ENCODE measurements at places on chromosomes 3 and 15. TPM values are rescaled to one million over a fixed set of nuclear protein-coding genes. Genes with fewer than 3 reads are reported as not detected.

The EFCAB12 gene
- 0.45 TPM for total RNA-seq

The C2CD4A gene
- not detected for total RNA-seq

The TTLL13 gene
- 1.3 TPM for total RNA-seq

The TRAK1 gene
- 28.6 TPM for total RNA-seq

The ZDHHC19 gene
- total RNA-seq, result not detected

GRCh38 chr3:111852540-111852939 is 6.5 kb upstream of the PHLDB2 start:
- H3K36me3 ChIP-seq, result no peaks in the 10 kb centered on the region
- H3K4me3 ChIP-seq, result no peak overlapping the region
- DNase-seq, result no peak
- peaks cover 19% of the 10 kb centered on the region for H3K27me3 ChIP-seq

GRCh38 chr15:57541805-57542504 is 49.7 kb upstream of the MYZAP start:
- no peaks in the 10 kb centered on the region for H3K36me3 ChIP-seq
- no peak overlapping the region for H3K27ac ChIP-seq
- H3K4me1 ChIP-seq, result no peaks in the 10 kb centered on the region
- peak; percentile 42 for DNase-seq
- no peak overlapping the region for H3K4me3 ChIP-seq
- no peaks in the 10 kb centered on the region for H3K27me3 ChIP-seq

- H3K27me3 ChIP-seq, result peaks cover 14% of the 10 kb centered on the region
- H3K4me3 ChIP-seq, result no peak overlapping the region
- H3K36me3 ChIP-seq, result no peaks in the 10 kb centered on the region
- no peak overlapping the region for H3K27ac ChIP-seq
Observed at GRCh38 chr3:10557781-10558373, 52.5 kb upstream of the ATP2B2 start.

DNA sequence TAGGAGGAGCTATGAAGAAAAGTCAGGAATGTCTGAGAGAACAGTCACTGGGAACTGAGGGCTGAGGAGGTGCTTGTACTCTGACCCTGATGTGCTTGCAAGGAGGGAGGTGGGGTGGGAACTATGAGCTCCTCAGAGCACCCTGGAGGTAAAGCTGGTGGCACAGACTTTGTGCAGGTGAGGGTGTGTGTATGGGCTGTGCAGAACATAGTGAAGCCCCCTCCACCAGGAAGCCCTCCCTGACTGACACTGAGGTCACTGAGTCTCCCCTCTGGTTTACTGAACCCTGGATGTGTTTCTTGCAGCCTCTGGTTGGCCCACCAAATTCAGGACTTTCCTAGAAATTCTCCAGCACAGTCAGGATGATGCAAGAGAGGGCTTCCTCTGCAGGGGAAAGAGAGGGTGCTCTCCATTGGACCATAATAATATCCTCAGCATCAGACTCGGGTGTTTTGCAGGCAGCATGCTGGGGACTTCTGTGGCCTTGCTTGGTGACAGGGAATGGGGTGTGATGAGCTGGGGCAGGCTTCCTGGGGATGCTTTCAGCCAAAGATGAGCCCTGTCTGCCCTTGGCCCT is 1.5 kb upstream of the ISLR start:
- no peak for DNase-seq
- H3K27me3 ChIP-seq, result peaks cover 3% of the 10 kb centered on the region
- no peaks in the 10 kb centered on the region for H3K36me3 ChIP-seq
- no peak overlapping the region for H3K27ac ChIP-seq
- H3K4me1 ChIP-seq, result no peaks in the 10 kb centered on the region
- H3K4me3 ChIP-seq, result no peak overlapping the region

GRCh38 chr3:164060923-164061322 is 1017.4 kb downstream of the SI start:
- no peaks in the 10 kb centered on the region for H3K4me1 ChIP-seq
- H3K27ac ChIP-seq, result no peak overlapping the region
- H3K36me3 ChIP-seq, result no peaks in the 10 kb centered on the region
- H3K27me3 ChIP-seq, result no peaks in the 10 kb centered on the region

- H3K4me3 ChIP-seq, result no peak overlapping the region
- no peak for DNase-seq
- H3K36me3 ChIP-seq, result no peaks in the 10 kb centered on the region
- no peaks in the 10 kb centered on the region for H3K4me1 ChIP-seq
- no peak overlapping the region for H3K27ac ChIP-seq
Observed at GRCh38 chr3:40771112-40771511, 246.4 kb downstream of the ZNF621 start.

GRCh38 chr15:67559158-67559557 is 16.7 kb downstream of the MAP2K5 start:
- no peak for DNase-seq
- no peak overlapping the region for H3K27ac ChIP-seq
- H3K36me3 ChIP-seq, result peaks cover 42% of the 10 kb centered on the region
- H3K4me1 ChIP-seq, result peaks cover 6% of the 10 kb centered on the region
- H3K4me3 ChIP-seq, result no peak overlapping the region
- H3K27me3 ChIP-seq, result no peaks in the 10 kb centered on the region

GRCh38 chr3:48155122-48155521 is 33.1 kb downstream of the CDC25A start:
- H3K4me3 ChIP-seq, result no peak overlapping the region
- no peak overlapping the region for H3K27ac ChIP-seq
- peaks cover 25% of the 10 kb centered on the region for H3K36me3 ChIP-seq
- no peak for DNase-seq
- H3K4me1 ChIP-seq, result peaks cover 2% of the 10 kb centered on the region
- no peaks in the 10 kb centered on the region for H3K27me3 ChIP-seq

DNA sequence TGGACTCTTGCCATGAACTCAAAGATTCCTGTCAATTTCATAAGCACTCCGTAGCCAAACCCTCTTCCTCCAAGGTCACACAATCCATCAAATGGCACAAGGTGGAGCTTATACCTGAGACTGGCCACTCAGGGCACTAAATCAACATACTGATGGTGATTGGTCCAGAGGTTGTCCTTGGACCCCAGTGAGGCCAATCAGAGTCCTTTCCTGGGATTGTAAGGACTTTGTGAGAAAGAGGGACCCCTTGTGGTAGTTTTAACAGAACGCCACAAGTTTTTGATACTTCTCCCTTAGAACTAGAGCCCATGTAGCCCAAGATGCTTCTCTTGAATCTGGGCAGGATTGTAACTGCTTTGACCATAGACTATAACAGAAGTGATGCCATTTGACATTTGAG is 44.4 kb upstream of the LARS2 start:
- no peak overlapping the region for H3K27ac ChIP-seq
- H3K4me3 ChIP-seq, result no peak overlapping the region
- no peak for DNase-seq
- peaks cover 20% of the 10 kb centered on the region for H3K27me3 ChIP-seq
- no peaks in the 10 kb centered on the region for H3K4me1 ChIP-seq
- H3K36me3 ChIP-seq, result no peaks in the 10 kb centered on the region

DNA sequence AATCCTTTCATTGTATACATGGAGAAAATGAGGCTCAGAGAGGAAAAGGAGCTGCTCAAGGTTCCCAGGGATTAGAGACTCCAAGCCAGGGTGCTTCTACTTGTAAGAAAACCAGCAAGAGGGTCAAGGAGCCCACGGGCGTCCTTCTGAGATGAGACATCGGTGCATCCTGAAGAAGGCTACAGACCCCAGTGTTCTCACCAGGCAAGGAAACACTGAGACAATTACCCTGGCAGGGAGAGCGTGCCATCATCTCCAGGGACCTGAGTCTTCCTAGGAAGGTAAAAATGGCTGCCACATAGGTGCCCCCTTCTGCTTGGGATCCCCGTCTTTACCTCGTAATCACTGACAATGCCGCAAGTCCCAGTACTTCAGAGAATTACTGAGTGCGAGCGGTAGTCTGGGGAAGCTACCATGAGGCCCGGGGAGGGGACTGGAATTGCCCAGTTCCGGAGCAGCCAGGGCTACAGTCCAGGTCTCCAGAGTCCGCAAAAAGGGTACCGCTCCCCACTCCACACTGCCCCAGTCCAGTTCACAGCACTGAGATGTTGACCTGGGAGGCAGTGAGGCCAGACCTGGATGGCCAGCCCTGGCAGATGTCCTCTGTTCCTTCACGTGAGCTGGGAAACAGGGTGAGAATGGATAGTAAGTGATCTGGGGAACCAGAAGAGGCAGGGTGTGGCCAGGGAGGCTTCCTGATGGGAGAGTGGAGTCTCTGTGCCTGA is 164.7 kb upstream of the SMAD3 start:
- no peak overlapping the region for H3K4me3 ChIP-seq
- no peaks in the 10 kb centered on the region for H3K36me3 ChIP-seq
- DNase-seq, result no peak
- H3K4me1 ChIP-seq, result peaks cover 28% of the 10 kb centered on the region
- peak overlapping the region; percentile 61 for H3K27ac ChIP-seq

DNA sequence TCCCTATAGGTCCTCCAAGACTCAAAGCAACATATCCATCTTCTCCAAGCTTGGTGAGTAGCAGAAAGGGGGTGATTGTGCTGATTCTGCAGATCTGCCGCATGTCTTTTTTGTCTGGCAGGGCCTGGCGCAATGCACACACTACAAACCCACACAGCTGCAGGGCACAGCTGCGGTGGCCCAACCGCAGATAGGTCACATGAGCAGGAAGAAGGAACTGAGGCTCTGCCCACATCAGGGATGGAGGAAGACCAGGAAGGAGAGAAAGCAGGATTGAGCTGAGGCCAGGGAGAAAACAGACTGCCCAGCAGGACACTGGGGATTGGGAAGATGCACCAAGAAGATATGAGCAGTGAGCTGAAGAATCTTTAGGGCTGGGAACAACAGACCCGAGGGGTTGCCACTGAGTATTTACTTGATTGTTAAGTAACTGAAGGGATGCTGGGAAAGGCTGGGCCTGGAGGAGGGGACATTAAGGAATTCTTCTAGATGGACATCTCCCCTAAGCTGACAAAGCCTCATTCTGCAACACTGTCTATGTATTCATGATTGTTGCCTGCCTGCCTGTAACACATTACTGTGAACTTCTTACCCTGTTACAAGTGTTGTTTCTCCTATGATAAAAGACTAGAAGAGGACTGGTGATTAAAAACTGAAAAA is 126.7 kb downstream of the MYLK start:
- H3K36me3 ChIP-seq, result no peaks in the 10 kb centered on the region
- H3K4me1 ChIP-seq, result peaks cover 13% of the 10 kb centered on the region
- H3K4me3 ChIP-seq, result no peak overlapping the region

- no peak for DNase-seq
- H3K27me3 ChIP-seq, result no peaks in the 10 kb centered on the region
- peaks cover 63% of the 10 kb centered on the region for H3K36me3 ChIP-seq
- peak overlapping the region; percentile 66 for H3K4me3 ChIP-seq
Observed at GRCh38 chr15:44682211-44682610, 18.7 kb upstream of the SPG11 start.
